NCI-H187 treated with DMSO at 0.1 percent for 48 hours (cell line): ENCODE measurements at places on chromosomes 4 and X.

DNA sequence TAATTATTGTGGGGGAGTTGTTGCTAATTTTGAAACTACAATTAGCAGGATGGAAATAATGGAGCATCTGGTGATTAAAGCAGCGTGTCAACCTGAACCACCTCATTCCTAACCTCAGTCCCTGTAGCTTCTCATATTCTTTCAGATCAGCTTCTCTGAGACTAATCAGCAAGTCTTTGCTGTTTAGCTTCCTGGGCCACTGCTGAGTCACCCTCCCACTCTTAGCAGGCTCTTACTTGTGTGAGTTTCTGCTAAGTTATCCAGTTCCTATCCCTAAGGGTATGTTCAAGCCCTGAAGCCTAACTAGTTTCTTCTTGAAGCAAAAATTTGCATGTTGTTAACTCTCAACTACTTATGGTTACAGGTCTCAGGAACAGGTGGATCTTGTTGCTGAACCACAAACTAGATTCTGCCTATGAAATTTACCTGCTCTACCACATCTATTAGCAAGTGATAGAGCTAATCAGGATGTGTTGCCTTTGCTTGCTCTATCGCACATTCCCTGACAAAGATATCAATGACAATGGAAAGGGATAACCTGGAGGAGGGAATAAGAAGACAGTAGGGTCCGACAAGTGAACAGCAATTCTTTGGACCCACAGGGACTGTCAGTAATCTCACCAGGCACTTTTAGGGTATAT is 134.2 kb downstream of the EIF4E start:
- DNase-seq, result no peak

DNA sequence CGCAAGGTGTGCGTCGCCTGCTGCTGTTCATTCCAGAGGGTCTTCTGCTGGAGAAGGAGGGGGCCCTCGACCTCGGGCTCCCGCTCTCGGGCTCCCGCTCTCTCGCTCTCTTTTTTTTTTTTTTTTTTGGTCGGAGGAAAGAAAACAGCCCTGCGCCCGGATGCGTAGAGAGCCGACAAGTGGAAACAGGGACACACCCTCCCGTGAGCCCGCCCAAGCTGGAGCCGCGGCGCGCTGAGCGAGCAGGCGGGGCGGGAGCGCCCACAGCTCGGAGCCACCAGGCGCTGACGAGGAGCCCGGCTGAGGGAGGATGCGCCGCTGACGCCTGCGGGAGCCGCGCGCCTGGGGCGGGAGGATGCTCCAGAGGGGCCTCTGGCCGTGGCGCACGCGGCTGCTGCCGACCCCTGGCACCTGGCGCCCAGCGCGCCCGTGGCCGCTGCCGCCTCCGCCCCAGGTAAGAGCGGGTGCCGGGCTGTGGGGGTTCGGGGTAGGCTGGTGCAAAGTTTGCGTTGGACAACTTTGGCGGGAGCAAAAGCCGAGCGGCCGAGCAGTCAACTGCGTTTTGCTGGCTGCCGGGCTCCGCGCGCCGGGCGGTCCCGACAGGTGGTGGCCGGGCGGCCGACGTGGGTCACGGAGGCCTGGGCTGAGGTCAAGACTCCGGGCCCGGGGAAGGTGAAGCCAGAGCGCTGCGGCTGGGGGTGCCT is at the start of gene MCUB:
MCUB (plus strand) TSS at position 264 of the 704 bp plus-strand sequence; CDS start at position 356, 92 bp downstream.
- no peak for DNase-seq

DNA sequence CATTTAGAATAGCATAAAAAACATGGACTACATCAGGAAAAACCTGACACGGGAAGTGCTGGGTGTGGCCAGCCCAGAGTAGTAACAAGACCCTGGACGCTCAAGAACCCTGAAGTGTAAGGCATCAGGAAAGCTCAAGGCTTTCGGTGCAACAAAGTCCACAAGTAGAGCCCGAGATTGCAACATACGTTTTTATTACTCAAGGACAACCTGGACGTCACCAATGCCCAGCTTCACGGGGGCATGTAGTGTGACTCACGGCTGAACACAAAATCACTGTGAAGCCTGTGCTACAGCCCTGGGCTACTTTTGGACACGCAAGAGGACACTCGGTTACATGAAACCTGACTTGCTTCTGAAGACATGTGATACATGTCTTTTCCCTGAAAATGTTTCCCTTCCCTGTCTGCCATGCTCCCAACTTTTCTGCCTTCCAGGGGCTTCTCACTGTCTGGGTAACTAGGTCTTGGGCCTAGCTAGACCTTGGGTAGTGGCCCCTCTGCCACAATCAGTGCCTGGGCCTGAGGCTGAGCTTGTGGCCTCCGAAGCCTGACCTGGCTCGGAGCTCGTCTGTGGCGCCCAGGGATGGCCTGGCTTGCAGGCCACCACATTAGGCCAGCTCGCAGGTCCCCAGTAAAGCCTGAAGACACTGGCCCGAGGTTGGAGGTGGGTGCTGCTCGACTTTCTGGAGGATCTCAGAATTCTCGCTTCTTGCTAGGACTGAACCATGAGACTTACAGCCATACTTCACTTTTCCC is 9.2 kb downstream of the IRAK1 start:
- no peak for DNase-seq

DNA sequence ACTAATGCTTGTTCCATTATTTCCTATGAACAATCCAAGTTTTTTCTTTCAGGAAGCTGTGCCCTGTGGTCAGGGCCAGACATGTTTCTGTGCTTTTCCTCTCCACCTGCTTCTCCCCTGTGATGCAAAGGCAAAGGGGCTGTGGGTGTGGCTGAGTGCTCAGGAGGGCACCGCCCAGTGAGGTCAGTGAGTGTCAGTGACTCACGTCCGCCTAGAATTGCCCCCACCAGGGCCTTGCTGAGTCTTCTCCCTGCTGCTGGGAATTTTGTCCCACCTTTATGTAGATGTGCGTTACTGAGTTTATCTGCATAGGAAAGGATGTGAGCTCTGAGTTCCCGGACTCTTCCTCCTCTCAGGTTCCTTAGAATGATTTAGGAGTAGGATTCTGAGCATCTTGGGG is 283.2 kb downstream of the DCHS2 start:
- DNase-seq, result no peak

DNA sequence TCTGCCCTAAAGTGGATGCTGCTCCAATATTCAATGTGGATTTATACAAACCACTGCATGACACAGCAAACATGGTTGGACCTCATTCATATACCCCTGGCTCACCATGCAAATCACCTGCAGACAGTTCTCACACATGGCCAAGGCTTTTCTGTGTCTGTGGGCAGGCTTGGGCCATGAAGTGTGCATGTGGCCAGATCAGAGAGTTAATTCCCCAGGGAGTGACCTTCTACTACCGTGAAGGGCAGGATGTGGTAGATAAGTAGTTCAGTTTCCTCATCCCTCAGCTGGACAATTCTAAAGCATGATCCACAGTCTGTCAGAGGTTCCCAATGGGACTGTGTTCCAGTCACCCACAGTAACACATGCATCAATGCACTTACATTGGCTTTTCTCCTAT is 24.6 kb upstream of the BCLAF3 start:
- no peak for DNase-seq

- DNase-seq, result no peak
These were observed 4.9 kb downstream of the HUWE1 start for GRCh38 chrX:53681661-53682060.

DNA sequence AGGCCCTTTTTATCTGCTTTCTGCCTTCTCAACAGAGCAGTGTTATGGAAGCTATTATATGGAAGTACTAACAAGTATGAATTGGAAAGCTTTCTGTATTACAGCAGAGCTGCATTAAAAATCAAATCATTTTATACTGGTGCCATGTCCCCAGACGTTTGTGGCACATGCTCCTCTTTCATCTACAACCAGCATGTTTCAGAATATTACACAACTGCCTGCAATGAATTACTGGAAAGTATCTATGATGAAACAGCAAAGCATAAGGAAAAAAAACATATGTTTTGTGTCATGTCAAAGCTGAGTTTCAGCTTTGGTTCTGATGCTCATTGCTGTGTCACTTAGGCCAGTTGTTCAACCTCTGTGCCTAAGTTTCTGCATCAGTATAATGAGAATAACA is 576.8 kb downstream of the GBA3 start:
- DNase-seq, result no peak
